ENCODE measurements at places on chromosomes 5 and 9.

DNA sequence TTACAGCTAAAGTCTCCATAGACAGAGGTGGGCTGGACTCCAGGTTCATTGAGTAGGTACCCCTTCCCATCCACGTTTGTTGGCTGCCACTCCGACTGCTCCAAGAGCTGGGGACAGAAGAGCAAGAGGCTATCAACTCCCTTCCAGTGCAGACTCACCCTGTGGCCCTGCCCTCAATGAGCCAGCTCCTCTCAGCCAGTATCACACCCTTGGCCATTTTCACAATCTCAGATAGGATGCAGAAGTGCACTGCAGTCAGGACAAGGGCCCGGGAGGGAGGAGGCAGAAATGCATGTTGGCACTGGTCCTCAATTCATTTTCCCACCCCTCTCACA lies 6.2 kb downstream of the IRF1 start:
- no peak for DNase-seq

GRCh38 chr5:1009359-1010180 lies 968 bp downstream of the NKD2 start:
- no peak for DNase-seq

GRCh38 chr5:143031781-143032580 lies 261.8 kb downstream of the ARHGAP26 start:
- no peak for DNase-seq

DNA sequence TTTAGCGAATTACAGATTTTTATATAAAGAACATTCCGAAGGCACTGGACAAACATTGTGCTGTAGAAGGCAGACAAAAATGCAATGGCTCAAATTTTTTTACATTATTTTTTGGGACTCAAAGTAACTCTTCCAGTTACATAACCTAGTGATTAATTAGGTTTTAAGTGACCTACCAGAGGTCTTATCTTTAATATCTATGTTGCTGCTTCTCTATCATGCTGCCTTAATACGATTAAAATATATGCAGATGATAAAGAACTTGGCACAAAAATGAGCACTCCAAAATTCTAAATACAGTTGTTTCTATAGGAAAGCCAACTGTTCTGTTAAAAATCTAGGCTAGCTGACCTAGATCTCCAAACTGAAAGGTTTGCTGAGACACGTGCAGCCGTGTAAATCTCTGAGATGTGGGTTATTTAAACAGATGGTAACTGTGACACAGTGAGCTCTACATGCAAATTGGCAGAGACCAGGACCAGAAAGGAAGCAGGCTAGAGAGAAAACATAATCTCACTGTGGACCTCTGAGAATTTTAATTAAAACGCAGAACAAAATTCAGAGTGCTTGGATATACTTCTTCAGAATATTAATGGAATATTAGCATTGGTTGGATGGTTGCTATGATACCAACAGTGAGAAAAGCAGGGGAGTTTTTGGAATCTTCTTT lies 56.2 kb downstream of the CAMK4 start:
- no peak for DNase-seq

GRCh38 chr5:154198611-154199230 lies 8.2 kb downstream of the GALNT10 start:
- no peak for DNase-seq

Measured in T-helper 2 cell (primary cell).